AG09309 (cell line): ENCODE measurements at places on chromosomes 1 and 21.

- no peak for DNase-seq
Observed at GRCh38 chr1:152954436-152954835, 7.4 kb downstream of the SPRR5 start.

- DNase-seq = no peak
Observed at GRCh38 chr1:54273092-54273794, 73.3 kb downstream of the MRPL37 start.

- DNase-seq = no peak
Observed at GRCh38 chr1:115976062-115976920, at the start of gene SLC22A15. TSS of gene SLC22A15 (plus strand) at chr1:115976513. CDS start at chr1:115976628, 115 bp downstream.

DNA sequence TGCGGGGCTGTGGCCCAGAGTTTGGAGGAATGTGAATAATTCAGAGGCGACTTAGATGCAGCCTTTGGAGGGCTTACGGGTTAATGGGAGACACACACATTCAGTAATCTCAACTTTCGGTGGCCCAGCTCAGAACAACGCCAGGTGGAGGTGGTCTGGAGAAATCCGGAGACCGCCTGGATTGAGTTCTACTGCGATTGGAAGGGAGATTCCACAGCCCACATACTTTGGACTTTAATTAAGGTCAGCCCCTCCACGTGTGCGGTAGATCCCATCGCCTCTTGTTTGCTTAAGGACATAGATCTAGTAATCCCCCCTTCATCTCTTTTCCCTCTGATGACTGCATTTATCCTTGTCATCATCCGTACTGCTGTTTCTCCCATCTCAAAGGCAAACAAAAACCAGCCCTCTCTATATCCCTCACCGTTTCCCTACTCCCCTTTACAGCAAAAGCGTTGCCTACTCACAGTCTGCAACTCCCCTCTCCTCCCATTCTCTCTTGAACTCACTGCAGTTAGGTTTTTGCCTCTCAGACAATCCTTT is 720 bp upstream of the BSDC1 start:
- no peak for DNase-seq

DNA sequence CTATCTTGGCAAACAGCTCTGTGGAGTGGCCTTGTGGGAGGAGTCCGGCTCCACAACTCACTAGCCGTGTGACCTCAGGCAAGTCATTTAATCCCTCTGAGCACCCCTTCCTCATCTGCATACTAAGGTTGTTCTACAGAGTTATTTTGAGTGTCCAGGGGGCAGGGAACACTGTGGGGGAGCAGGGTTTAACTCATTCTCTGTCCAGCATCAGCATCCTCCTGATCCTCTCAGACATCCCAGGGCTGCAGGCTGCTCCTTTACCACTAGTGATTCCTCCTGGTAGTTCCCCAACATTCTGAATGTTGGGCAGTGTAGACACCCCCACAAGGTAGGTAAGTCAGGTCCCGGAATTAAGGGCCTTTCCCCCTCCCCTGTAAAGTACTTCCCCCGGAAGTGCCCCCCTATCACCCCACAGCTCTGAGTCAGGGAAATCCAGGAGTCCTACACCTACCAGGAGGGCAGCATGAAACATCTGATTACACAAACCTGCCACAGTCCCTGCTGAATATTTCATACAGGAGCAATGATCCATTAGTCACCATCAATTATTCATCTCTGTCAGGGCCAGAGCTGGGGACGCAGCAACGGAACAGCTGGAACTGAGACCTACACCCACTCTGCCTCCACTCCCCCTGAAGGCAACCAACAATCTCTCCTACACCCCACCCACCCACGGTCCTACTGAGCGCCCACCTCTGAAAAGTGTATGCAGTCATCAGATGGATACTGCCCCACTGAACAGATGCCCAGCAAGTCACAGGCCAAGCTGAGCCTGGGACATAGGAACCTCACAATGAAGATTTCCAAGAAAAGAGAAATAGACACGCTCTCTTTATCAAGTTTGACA is 20.5 kb downstream of the SYT2 start:
- DNase-seq = no peak
